ENCODE measurements at places on chromosomes 4 and X. TPM values are rescaled to one million over a fixed set of nuclear protein-coding genes. Genes with fewer than 3 reads are reported as not detected.

Gene HGFAC
- total RNA-seq, result not detected

Gene WNK3
- total RNA-seq, result 0.22 TPM

Gene BGN
- total RNA-seq, result 15.3 TPM

Gene FAM9B
- not detected for total RNA-seq

Gene PRMT9
- 7.4 TPM for total RNA-seq

Gene UTP3
- 15.5 TPM for total RNA-seq

Gene RADX
- total RNA-seq, result under 0.01 TPM

Gene JAKMIP1
- total RNA-seq, result not detected

Gene HTATSF1
- 18.5 TPM for total RNA-seq

Gene TLR3
- 0.40 TPM for total RNA-seq

Gene SCML2
- total RNA-seq, result 1.8 TPM

Gene STX18
- total RNA-seq, result 14.1 TPM

Gene PPARGC1A
- total RNA-seq, result 9.5 TPM

Gene CLNK
- not detected for total RNA-seq

Gene FAT4
- 40.3 TPM for total RNA-seq

Gene KLKB1
- 0.22 TPM for total RNA-seq

Gene NR0B1
- total RNA-seq, result not detected

Gene UGT2B17
- not detected for total RNA-seq
